ENCODE measurements at places on chromosomes 13 and 19.
A peak's percentile ranks its signal among the peaks of the same experiment; 100 is the strongest.

- DNase-seq: no peak
These were observed 8.4 kb downstream of the B3GNT3 start for GRCh38 chr19:17803264-17803896.

DNA sequence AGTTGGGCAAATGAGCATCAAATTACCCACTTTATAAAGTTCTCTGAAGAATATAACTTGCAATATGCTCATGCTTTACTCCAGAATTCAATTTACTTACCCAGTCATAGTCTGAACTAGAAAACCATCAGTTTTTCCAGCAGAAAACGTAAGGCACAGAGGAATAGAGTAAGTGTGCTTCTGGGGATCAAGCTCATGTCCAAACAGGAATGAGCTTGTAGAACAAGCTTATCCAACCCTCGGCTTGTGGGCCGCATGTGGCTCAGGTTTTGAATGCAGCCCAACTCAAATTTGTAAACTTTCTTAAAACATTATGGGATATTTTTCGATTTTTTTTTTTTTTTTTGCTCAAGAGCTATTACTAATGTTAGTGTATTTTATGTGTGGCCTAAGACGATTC, 308.5 kb upstream of the KLF12 start:
- DNase-seq: no peak

- DNase-seq: no peak
These were observed 27.4 kb upstream of the CEBPA start for GRCh38 chr19:33329736-33330135.

- DNase-seq: no peak
These were observed 113.9 kb upstream of the IRS2 start for GRCh38 chr13:109900320-109900719.

- no peak for DNase-seq
These were observed 177.8 kb downstream of the OLFM4 start for GRCh38 chr13:53206455-53206854.

DNA sequence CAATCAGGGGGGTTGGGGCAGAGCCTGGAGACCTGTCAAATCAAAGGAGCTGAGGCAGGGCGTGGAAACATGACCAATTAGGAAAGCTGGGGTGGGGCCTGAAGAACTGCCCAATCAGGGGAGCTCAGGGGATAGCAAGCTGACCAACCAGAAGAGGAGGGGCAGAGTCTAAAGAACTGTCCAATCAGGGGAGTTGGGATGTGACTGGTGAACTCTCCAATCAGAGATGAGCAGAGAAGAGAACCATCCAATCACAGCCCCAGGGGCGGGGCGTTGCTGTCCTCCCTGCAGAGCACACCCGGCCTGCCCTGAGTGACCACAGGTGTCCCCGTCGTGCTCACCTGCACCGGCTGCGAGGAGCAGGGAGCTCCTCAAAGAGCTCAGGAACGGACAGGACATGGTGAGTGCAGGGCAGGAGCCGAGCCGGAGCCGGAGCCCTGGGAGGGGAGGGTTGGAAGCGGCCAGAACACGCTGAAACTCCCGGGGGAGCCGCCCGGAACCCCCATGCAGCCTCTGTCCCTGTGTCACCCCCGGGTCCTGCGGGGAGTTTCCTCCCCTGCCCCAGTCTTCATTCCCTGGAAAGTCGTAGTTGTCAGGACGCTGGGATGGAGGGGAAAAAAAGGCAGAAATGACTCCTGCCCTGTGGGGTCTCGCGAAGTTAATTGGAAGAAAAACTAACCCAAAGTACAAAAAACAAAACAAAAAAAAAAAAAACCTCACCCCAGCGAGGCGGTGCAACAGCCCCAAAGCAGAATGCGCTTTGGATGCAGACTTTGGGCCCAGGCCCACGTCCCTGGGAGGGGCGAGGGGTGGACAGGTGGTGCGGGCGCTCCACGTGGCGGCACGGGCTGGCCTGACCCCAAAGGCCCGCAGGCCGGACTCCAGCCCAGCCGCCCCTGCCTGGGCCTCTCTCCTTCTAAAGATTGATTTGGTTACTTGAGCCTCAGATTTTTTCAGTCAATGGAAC, at the start of gene ZNF556:
Gene ZNF556 (plus strand): TSS at position 311 of the 967 bp plus-strand sequence. CDS start 87 bp downstream, at position 398.
- no peak for DNase-seq

DNA sequence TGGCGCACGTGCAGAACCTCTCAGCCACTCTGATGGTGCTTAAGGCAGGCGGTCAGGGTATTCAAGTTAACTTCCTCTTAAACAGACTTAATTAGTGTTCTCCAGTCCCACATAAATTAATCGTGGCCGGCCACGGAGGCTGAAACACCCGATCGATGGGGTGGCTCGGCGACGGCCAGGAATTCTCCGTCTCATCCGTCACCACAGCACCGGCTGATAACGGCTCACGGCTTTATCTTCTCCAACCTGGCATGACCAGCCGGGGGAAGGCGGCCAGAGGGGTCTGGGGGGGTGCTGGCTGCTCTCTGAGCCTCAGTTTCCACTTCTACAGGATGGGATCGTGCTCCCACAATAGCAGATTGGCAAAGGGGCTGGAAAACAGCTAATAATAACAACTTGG, 32.6 kb upstream of the TCF3 start:
- no peak for DNase-seq

- no peak for DNase-seq
These were observed 146.0 kb upstream of the GPC6 start for GRCh38 chr13:93080587-93080986.

- DNase-seq: no peak
These were observed 22.1 kb upstream of the WDFY2 start for GRCh38 chr13:51562011-51562671.

DNA sequence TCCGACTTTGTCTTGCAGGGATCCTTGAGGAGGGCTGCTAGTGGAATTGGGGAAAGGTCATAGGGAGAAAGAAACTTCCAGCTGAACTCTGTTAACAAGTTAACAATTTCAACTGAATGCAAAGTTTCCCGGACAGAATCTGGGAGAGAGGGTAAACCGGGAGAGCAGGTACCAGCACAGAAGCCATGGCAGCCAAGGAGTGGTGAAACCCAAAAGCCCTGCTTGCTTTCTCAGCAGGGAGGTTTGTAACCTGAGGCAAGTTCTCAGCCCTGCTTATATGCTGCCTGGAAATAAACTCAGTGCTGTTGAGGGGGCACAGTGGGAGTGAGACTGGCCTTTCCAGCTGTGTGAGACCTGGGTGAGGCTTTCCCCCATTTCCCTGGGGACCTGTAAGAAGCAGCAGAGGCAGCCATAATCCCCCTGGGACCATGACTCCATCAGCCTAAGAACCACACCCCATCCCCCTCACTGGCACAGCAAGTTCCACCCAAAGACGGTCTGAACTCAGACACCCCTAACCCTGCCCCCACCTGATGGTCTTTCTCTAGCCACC, 84.0 kb downstream of the SUCLA2 start:
- DNase-seq: no peak

GRCh38 chr19:39428283-39429112, 7.3 kb downstream of the RPS16 start:
- DNase-seq: no peak

- DNase-seq: no peak
These were observed 49.3 kb downstream of the NFIC start for GRCh38 chr19:3415695-3416094.

GRCh38 chr19:46862974-46863632, 2.3 kb downstream of the ARHGAP35 start:
- peak; percentile 26 for DNase-seq

DNA sequence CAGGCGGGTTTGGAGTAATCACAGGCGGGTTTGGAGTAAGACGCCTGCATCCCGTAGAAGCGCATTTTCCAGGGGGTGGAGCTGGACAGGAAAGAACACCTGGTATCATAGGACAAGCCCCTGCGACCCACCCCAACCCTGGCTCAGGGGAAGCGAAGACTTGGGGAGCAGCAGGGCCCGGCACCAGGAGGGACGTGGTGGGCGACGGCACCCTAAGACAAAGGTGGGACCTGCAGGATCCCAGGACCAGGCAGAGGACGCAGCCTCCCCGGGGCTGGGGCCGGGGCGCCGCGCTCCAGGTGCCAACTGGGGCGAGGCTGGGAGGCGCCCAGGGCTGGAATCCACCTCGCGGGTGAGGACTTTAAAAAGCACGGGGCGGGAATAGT, 520 bp downstream of the ZNF600 start:
- DNase-seq: peak; percentile 66

DNA sequence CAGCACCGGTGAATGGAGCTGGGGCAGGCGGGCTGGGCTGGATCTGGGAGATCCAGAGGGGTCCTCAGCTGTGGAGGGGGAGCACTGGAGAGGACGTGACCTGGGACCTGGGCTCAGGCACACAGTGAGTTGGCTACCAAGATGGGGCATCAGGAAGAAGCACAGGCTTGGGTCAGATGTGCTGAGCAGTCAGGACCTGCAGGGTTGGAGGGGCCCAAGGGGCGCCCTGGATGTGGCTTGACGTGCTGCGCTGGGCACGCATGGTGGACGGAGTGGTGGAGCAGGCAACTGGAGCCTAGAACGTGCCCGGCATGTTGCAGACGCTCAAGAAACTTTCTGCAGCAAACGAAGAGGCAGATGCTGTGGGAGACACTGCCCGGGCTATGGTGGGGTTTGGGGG, 20.7 kb downstream of the PIP5K1C start:
- no peak for DNase-seq

- no peak for DNase-seq
These were observed 37.1 kb upstream of the LSM14A start for GRCh38 chr19:34135054-34135800.

- DNase-seq: no peak
These were observed 932 bp downstream of the SLC35E1 start for GRCh38 chr19:16571283-16571682.

DNA sequence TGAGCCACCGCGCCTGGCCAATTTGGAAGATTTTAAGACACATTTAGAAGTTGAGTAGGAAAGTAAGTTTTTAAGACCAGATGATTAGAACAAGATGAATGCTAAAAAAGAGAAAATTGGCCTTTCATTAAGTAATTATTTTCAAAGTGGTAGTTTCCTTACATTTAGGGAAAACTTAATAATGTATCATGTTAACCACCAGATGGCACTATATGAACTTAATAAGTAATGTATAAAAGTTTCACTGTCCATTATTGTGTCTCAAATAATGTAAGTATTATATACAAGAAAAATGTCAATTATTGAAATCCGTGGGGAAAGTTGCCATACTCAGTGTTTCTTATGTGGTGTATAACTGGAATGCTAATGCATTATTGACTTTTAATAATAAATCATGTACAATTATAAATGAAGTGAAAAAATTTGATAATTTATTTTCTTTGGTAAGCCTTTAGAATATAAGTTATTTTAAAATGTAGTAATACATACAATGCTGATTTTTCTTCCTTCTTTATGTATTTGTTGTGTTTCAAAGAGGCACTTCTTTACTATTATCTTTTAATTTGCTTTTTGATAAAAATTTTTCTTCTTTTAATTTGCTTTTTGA, 29.2 kb downstream of the COG6 start:
- no peak for DNase-seq

DNA sequence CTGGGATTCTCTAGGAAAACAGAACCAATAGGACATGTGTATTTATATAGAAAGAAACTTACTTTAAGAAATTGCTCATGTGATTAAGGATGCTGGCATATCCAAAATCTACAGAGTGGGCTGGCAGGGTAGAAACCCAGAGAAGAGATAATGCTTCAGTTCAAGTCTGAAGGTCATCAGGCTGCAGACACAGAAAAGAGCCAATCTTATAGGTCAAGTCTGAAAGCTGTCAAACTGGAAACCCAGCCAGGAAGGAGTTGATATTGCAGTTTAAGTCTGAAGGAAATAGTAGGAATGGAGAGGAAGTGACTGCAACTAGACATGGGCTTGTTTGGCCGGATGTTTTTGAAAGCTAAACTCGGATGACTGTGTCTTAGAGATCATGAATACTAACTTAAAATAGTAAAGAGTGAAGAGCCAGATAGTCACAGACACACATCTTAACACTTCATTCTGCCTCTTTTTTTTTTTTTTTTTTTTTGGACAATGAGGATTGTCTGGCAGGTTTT, 125.3 kb upstream of the GPC6 start:
- no peak for DNase-seq

GRCh38 chr19:15432018-15432494, 13.3 kb upstream of the AKAP8L start:
- peak; percentile 64 for DNase-seq

- peak; percentile 69 for DNase-seq
These were observed 815 bp downstream of the MAP3K10 start for GRCh38 chr19:40191836-40192646.

- DNase-seq: no peak
These were observed 2.0 kb downstream of the LMTK3 start for GRCh38 chr19:48509467-48510194.

DNA sequence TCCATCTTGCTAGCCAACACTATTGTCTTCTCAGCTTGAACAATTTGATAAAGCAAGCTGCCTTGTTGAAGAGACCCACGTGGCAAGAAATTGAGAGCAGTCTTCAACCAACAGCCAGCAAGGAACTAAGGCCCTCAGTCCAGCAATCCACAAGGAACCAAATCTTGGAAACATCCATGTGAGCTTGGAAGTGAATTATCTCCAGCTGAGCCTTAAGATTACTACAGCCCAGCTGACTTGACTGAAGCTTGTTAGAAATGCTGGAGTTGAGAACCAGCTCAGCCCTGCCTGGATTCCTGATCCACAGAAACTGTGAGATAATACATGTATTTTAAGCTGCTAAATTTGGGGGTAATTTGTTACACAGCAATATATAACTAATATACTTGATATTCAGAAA, 26.2 kb upstream of the DCT start:
- DNase-seq: no peak

- no peak for DNase-seq
These were observed 16.9 kb downstream of the TJP3 start for GRCh38 chr19:3725121-3725520.

DNA sequence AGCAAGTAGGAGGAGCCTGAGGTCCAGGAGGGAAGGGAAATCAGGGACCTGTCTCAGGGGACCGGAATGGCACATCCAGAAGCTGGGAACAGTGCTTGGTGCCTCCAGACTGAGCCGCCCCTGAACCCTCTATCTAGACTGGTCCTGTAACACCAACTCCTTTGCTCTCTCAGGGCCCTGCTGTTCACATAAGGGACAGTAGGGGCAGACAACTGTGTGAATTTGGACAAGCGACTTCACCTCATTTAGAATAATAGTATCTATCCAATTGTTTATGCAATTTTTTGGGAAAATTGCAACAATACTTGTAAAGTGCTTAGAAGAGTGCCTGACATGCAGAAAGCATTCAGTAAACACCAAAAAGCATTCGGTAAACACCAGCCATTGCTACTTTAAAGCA, 14.0 kb downstream of the SYMPK start:
- DNase-seq: no peak

DNA sequence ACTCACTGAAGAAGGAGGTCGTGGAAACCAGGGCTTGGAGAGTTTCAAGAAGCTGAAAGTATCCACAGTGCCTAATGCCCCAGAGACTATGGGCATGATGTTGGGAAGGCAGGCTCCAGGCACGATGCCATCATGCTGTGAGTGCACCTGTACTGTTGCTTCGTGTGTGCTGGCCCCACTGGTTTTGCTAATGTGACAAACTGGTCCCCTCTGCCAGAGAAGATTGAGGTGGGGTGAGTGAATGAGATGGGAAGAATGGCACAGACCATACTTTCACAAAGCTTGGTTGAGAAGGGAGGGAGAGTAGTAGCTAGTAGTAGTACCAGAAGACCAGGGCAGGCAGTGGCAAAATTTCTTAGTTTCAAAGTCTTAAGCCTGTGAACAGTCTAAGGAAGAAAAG, 19.0 kb upstream of the POP4 start:
- DNase-seq: no peak
